ENCODE measurements at places on chromosomes 5 and 9.

GRCh38 chr9:107299437-107299836 lies 16.4 kb downstream of the RAD23B start:
- no peak for DNase-seq

DNA sequence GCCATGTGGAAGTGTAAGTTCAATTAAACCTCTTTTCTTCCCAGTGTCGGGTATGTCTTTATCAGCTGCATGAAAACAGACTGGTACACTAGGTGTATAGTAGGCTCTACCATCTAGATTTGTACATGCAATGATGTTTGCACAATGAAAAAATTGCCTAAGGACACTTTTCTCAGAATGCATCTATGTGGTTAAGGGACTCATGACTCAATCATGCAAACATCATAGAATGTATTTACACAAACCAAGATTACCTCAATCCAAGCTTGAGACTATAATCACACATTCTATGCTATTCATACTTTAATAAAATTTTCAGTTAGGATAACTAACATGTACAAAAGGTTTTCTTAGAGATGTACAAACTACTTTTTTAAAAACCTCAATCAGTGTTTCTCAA lies 1164.5 kb downstream of the CDH12 start:
- no peak for DNase-seq

DNA sequence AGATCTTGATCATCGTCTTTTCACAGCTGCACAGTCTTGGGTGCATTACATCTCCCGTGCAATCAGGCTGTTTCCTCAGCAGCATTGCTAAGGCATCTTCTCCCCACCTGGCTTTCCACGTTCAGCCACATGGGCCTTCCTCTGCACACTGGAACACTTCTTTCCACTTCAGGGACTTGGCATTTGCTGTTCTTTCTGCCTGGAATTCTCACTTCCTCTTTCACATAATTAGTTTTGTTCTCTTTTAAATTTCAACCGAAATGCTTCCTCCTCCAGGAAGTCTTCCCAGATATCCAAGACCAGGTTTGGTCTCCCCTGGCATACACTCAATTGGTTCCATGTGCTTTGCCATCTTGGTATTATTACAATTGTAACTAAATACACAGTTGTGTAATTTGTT lies 43.8 kb downstream of the WHRN start:
- no peak for DNase-seq

DNA sequence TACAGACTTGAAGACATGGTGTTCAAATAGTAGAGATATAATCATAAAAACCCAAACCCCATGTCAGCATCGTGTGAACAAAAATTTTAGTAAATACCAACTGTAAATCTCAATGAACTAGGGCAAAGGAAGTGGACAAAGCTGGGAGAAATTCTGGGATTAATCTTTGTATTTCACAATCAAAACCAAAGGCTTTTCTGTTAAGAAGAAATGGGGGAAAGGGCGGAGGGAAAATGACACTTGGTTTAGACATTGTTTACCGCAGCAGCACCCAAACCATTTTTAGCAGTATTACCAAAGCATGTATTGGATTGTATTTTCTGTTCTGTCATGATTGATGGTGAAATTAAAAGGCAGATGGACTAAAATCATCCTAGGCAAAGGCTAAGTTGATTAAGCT lies 134.2 kb upstream of the PRSS3 start:
- DNase-seq: no peak

GRCh38 chr5:107670932-107671741 lies at the start of gene EFNA5:
TSS of gene EFNA5 (minus strand) at chr5:107670937.
- DNase-seq: no peak

DNA sequence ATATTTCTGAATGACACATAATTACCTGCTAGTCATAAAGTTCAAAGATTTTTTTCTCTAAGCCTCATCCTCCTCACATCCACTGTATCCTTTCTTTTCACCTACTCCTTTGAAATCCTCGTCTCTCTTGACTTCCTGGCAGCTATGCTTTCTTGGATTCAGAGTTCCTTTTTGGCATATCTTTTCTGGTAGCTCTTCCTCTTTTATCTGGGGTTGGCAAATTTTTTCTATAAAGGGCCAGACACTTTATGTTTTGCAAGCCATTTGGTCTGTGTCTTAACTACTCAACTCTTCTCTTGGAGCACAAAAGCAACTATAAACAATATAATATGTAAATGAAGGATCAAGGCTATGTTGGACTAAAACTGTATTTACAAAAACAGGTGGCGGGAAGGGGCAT lies 197.5 kb downstream of the KIAA0825 start:
- no peak for DNase-seq

GRCh38 chr5:42020788-42021530 lies 95.9 kb downstream of the FBXO4 start:
- no peak for DNase-seq

GRCh38 chr5:28543473-28544098 lies 1505.2 kb upstream of the CDH9 start:
- DNase-seq: no peak

GRCh38 chr9:120571443-120572257 lies 8.3 kb downstream of the CDK5RAP2 start:
- DNase-seq: no peak

GRCh38 chr9:125707472-125707804 lies 430 bp upstream of the MAPKAP1 start:
- DNase-seq: no peak

DNA sequence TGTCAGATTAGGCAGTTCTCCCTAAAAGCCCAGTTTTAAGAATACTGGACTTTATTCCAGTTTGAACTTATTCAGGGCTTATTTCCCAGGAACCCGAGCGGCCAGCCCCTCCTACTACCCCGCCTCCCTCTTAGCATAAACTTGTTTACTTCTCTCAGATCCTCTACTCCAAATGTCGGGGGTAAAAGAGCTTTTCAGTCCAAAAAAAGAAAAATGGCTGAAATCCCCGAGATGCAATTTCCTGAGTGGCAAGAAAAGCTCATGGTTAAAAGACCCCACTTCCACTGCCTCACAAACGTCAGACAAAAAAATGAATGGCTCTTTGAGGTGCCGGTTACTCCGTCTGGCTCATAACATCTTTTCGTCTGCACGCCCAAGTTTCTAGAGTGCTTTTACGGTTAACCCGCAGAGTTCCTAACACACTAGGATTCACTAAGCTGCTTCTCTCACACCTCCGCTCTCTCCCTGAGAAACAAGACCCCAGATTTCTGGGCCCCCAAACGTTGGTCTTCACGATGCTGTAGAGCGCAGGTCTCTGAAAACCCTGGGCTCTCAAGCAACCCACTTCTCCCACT lies 402 bp downstream of the BRD8 start:
- no peak for DNase-seq

DNA sequence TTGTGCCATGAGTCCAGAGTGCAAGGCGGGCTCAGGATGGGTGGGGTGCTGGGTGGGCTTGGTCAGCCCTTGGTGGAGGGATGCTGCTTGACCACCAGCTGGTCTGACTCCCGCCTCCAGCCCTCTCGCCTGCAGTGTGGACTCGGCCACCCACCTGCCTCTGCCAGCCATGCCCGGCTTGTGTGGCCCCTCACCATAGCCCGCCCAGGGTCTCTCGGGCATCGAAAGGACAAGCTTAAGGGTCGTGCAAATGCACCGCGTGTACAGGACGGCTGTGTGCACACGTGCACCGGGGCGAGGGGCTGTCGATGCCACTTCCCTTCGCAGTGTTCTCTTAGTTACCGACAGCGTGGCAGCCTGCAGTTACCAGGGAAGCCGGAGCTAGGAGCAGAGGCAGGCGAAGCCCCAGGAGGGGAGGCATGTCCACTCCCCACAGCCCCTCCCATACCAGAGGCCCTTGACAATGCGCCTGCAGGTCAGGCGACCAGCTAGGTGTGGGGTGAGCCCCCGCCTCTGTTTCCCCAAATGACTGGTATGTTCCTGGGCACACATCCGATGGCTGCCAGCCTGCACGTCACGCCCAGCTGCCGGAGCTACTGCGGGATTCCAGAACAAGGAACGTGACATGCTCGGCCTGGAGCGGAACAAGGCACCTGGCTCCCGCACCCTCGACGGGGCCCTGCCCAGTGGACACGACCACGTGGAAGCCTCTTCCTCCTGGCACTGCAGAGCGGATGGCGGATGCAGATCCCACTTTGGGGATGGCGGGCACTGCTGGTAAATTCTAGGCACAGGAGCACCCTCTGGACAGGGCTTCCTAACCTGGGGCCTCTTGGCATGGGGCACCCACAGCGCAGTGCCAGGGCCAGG lies 7.8 kb downstream of the LCN9 start:
- no peak for DNase-seq

DNA sequence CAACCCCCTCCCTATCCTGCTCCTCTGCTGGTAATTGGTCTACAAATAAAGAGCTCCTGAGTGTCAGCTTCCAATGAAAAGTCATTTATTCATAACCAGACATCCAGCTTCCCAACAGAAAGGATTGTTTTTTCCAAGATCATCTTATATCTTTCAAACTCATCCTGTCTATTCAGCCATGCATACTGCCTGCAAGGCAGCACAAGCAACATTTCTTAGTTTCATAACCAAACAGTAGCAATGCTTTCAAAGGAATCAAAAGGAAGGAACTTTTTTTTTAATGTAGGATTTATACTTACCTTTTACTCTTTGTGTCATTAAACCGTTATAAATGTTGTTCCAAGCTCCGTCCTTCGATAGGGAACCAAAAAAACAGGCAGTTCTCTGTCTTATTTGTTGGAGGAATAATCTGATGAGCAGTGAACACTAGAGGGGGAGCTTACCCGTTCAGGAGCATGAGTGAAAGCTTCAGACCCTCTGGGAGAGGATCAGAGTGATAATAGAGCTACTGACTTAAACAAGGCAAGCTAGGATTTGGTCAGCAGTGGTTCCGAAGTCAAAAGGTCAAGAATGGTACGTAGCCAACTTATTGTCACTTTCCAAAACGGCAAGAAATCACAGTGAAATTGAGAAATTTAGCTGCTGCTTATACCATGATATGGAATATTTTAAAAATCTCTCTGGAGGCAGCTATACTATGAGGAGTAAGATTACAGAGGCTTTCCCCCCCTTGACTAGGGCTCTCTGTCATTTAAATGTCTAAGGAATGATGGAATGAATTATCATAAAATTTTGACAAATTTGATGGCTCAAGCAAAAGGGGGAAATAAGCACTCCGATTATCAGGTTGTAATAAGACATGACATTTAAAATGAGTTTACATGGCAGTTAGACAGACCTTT lies 892.9 kb downstream of the NR2F1-AS1 start:
- no peak for DNase-seq

GRCh38 chr9:127974001-127974768 lies 6.6 kb downstream of the EEIG1 start:
- no peak for DNase-seq

DNA sequence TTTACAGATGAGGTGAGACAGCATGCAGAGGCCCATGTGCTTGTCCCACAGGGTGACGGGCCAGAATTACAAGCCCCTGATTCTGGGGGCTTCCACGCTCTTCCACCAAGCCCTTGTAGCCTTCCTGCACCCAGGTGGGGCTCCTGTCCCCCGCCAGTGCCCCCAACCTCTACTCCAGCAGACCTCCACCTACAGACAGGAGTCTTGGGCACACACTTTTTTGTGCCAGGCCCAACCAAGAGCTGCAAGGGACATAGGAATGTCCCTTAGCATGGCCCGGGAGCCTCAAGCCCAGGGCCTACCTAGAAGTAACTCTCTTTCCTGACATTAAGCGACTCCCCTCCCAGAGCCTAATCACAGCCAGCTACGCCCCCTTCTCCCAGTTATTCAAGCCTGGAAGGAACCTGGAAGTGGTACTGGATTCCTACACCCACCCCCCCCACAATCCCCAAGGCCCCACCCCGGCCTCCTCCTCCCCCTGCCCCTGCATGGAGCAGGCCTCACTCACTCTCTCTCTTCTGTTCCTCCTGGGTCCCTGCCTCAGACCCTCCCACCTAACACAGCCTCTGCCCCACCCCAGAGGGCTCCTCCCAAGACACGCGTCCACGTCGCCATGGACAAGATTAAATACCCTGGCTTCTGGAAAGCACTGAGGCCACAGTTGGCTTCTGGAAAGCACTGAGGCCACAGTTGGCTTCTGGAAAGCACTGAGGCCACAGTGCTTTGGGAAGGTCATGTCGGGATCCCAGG lies 30.5 kb downstream of the ADAMTS2 start:
- DNase-seq: no peak

- no peak for DNase-seq
Observed at GRCh38 chr5:73411936-73412596, 36.5 kb downstream of the FOXD1 start.

DNA sequence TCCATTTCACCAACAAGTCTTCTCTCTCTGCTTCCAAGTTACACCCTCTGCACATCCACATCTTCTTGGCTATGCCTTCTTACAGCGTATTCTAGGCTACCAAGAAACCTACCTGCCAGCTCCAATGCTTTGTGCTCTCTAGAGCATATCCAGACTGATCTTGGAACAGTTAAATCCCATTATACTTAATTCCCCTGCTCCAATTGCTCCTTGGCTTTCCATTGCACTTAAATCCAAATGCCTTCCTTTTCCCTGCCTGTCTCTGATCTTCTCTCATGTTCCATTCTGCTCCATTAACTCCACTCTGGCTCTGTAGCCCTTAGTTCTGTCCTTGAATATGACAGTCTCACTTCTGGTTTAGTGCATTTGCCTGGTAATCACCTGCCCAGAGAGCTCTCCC lies 322.4 kb downstream of the LRRC70 start:
- no peak for DNase-seq

DNA sequence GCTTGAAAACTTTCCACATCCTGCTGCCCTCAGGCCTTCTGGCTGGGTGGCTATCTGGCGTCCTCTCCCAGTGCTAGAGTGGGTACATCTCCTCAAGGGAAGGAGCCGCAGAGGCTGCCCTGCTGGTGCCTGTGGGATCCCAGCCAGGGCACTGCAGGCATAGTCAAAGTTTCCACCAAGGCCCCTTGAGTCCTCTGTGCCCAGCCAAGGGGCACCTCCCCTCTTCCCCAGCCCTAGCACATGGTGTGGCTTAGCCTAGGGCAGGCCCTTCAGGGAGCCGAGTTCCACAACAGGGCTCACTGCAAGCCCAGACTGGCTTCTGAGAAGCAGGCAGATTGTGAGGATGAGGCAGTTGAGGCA lies 103.2 kb downstream of the RGS3 start:
- no peak for DNase-seq

- no peak for DNase-seq
Observed at GRCh38 chr5:52269859-52270258, 517.9 kb upstream of the ITGA1 start.

DNA sequence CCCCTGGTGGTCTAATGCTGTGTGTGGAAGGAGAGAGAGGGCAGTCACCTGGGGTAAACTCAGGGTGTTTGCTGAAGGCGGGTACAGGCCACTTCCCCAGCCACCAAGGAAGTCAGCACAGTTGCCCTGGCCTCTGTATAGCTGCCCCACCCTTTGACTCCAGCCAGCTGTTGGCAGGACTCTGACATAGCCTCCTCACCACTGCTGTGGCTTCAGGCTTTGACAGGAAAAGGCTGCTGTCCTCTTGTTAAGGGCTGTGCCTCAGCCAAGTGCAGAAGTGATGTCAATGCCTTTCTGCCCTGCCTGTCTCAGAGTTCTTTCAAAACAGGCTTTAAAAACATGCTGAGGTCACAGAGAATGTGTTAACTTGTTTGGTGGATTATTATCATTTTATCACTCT lies 487.2 kb upstream of the KLF4 start:
- DNase-seq: no peak

DNA sequence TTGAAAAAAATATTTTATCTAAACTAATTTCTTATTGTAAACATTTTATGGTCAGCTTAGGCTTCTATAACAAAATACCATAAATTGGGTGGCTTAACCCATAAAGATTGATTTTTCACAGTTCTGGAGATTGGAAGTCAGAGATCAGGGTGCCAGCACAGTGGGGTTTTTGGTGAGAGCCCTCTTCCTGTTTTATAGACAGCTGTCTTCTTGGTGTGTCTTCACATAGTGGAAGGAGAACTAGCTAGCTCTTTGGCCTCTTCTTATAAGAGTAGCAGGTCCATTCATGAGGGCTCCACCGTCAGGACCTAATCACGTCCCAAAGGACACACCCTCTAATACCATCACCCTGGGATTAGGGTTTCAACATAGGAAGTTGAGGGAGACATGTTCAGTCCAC lies 26.6 kb downstream of the OTULINL start:
- no peak for DNase-seq

Measured in T follicular helper cell (primary cell).